ENCODE measurements at places on chromosomes 5 and 9.

GRCh38 chr5:59104400-59105127 is 521.7 kb downstream of the RAB3C start:
- DNase-seq = no peak

DNA sequence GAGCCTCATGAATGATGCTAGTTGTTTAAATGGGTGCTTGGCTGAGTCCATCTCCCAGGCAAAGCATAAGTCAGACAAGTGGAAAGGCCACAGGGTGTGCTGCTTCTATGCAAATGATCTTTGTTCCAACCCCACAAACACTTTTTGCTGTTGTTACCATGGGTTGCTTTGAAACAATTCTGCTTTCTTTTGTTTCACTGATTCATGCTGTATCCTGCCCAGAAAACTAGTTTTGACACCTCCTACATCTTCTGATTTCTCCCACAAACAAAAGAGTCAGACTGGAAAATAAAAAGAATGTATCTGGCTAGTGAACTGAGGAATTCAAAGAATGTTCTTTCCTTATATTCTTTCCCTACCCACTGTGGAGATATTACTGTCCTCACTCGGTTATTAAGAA is 298.6 kb downstream of the DIRAS2 start:
- no peak for DNase-seq

DNA sequence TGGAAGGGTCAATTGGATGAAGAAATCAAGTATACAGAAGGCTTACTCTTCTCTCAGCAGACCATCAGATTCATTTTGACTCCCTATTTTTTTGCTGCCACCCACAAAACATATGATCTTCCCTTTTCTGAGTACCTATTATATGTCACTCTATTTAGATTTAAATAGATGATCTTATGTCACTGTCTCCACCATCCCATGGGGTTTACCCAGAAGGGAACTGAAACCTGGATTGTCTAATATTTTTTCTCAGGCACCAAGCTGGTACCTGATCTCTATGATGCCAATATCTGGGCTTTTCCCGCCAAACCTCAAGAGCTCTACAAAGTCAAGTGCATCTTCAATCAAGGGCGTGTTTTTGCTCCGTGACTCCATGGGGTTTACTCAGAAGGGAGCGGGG is 118.7 kb downstream of the GAS1 start:
- DNase-seq = no peak

- no peak for DNase-seq
Measured at GRCh38 chr5:17743580-17744435, 109.5 kb downstream of the TAF11L14 start.

DNA sequence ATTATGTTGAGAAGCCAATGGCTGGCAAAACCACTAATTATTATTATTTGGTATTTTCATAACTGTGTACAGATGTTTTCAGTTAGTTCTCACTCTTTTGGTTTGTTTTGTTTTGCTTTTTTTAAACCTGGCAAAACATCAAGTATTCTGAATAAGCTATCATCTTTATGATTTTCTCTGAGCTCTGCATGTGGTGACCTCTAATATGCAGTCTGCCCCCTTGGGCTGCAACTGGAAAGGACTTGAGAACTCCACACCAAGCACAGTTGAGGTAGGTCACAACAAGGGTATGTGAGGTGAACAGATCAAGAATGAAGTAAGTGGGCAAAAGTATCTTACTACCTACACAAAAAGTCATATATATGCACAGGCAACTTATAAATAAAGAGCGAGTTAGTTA is 202.2 kb downstream of the NFIB start:
- no peak for DNase-seq
